ENCODE measurements at places on chromosomes 5 and 9.

GRCh38 chr9:4555236-4555635, 65.0 kb downstream of the SLC1A1 start:
- no peak for DNase-seq

DNA sequence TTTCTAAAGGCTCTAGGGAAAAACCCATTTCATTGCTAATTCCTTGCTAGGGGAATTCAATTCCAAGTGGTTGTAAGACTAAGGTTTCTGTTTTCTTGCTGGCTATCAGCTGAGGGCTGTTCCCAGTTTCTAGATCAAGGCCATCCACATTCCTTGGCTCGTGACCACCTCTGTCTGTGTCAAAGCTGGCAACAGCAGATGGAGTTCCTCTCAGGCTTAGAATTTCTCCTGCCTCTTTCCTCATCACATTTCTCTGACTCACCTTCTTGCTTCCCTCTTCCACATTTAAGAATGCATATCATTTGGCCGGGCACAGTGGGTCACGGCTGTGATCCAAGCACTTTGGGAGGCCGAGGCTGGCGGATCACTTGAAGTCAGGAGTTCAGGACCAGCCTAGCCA, 19.0 kb downstream of the DAB2IP start:
- no peak for DNase-seq

- DNase-seq = no peak
Observed at GRCh38 chr9:133125941-133126696, 5.1 kb upstream of the RALGDS start.

DNA sequence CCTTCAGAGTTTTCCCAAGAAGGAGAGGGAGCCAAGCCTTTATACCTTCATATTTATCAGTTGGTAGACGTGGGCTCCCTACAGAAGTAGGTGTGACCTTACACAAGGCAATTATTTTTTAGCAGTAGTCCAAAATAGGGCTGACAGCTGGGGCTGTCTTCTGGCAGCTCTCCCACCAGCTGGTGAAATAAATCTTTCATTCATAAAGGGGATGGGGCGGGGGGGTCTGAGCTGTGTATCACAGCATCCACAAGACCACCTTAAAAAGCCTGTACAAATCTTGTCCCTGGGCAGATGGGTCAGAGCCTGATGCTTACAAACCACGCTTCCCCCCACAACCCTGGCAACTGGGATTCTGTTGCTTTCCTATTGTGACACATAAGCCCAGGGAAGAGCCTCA, 19.7 kb downstream of the CSF2 start:
- no peak for DNase-seq

- DNase-seq = peak; percentile 71
Observed at GRCh38 chr5:35803191-35803651, 53.5 kb upstream of the IL7R start.

DNA sequence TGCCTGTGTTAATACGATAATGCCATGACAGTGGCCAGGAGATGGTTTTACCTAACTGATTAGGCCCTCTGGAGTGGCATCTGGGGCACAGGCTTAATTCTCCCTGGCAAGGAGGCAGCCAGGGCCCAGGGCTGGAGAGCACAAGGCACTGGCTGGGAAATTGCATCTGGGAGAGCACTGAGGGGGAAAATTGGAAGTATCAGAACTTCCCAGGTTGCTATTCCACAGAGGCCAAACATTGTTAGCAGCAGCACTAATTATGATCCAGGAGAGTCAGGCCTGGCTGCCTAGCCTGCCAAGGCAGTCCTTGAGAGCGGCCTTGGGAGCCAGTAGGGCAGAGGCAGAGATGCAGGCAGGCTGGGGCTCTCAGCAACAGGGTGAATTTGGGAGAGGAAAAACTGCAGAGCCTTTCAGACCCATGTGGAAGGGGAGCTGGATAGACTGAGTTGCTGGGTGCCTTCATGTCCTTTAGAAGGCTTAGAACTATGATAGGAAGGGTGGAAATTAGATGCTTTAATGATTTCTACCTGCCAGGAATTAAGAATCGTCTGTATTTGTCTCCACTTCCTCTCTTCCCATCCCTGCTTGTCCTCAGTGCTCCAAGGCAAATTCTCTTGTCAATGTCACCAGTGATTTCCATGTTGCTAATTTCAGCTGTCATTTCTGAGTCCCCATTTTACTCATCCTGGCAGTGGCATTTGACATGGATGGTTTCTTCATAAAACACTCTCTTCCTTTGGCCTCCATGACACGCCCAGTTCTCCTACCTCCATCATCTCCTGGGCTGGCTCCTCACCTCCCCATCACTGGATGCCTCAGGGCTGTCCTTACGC, 56.1 kb upstream of the HSPA9 start:
- DNase-seq = no peak

- DNase-seq = no peak
Observed at GRCh38 chr9:69469136-69469535, 144.1 kb downstream of the ENTREP1 start.

- DNase-seq = no peak
Observed at GRCh38 chr5:157651623-157652376, 438 bp downstream of the SOX30 start.

DNA sequence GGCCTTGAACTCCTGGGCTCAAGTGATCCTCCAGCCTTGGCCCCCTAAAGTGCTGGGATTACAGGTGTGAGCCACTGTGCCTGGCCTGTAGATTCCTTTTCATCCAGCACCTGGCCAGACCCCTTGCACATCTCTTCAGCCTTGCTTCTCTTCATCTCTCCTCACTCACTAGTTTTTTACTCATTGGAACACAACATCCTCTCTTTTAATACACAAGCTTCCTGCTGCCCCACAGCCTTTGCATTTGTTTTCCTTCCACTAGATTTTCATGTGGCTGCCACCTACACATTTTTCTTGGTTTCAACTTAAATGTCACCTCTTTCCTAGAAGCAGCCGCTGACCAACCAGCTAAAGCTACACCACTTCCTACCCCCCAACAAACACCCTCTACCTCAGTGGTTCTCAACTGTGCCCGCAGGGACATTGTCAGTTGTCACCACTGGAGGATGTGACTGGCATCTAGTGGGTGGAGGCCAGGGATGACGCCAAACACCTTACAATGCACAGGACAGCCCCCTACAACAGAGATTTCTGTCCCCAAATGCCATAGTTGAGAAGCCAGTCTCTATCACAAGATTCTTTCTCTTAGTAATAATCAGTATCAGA, 33.7 kb downstream of the HAVCR1 start:
- no peak for DNase-seq

- no peak for DNase-seq
Observed at GRCh38 chr9:137068539-137069507, 1.5 kb downstream of the SAPCD2 start.

- DNase-seq = peak; percentile 27
Observed at GRCh38 chr9:91166796-91167366, 194.8 kb downstream of the AUH start.

DNA sequence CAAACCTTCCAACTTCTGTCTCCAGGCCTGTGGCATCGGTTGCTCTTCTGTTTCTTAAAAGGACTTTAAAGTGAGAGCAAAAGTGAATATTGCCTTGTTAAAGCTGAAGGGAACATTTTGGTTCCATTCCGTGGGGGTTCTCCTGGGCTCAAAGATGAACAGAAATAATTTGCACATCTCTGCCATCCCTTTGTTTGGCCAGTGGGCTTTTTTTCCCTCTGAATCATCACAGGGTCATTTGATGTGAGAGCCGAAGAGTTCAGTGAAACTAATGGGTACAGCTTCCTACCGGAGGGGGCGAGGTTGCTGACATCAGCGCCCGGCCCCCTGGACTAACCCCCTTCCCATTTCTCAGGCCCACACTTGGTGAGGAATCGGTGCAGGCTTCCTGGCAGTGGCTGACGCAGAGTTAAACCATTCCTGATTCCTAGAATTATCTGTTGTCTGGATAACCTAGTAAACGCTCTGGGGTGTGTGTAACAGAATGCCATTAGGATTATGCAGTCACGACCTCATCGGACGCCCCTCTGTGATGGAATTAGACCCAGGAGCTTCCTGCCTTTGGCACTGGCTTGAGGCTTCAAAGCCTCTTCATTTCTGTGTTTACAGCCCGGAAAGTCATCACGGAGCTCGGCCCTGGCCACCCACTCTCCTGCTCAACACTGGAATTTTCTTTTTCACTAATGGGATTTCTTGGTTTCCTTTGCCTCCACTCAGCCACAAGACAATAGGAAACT, 61.6 kb upstream of the RPL26L1 start:
- no peak for DNase-seq

- DNase-seq = peak; percentile 48
Observed at GRCh38 chr9:77021922-77022782, 2.7 kb downstream of the FOXB2 start.

DNA sequence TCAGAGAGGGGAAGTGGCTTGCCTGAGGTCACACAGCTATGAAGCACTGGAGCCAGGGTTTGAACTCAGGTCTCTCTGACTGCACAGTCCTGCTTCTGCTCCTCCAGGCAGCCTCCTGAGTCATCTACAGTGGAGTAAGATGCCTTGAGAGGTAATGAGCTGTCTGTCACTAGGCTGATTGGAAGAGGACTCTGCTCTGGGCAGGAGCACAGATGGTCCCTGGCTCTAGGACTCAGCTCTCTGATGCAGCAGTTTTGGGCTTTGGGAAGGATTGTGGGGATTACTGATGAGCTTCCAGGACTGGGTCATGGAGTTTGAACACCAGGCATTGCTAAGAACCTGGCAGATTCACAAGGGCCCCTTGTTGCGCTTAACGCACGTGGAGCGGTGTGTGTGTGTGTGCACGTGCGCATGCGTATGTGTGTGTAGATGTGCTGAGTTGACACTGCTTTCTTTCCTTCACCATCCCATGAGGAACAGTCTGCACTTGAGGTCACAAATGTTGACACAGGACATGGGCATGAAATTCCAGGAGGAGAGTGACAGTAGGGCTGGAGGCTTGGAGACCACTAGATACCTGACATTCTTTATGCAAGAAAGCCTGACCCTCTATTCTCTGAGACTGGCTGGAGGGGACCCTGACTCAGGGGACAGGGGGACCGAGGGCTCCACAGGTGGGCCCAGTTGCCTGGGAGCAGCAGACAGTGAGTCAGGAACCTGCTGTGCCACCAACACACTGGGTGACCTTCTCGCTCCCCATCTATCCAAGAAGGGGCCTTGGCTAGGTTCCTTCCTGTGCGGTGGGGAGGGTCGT, 170.5 kb downstream of the RGS3 start:
- DNase-seq = peak; percentile 42

DNA sequence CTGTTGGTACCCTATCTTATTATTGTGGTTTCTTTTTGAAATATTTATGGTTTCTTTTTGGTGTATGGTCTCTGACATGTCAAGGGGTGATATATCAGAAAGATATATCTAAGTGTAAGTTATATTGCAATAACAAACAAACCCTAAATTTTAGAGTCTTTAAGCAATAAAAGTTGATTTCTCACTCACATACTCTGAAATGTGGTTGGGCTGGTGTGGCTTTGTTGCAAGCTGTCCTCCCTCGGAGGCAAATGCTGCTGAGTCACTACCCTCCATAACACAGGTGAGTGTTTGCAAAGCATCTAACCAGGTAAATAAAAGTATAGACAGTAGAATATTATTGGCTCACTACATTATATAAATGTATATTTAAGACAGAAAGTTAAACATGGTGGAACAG, 253.2 kb downstream of the CDH18 start:
- no peak for DNase-seq

GRCh38 chr9:91208419-91208745, 153.3 kb downstream of the AUH start:
- no peak for DNase-seq

DNA sequence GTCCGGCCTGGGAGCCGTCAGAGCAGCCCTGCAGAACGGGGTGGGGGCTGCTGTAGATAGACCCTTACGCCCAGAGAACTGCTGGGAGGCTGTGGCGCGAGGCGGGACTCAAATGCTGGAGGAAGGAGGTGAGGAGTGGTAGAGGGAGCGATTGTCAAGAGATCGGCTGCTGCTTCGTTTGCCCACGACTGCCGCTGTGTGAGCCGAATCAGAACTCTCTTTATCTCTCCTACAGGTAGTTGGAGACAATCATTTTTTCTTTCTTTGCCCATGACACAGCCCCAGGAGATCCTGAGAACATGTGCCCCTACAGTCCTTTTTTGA, 456 bp downstream of the ZNF79 start:
- DNase-seq = no peak

GRCh38 chr9:22742401-22742800, 295.8 kb downstream of the DMRTA1 start:
- DNase-seq = no peak

DNA sequence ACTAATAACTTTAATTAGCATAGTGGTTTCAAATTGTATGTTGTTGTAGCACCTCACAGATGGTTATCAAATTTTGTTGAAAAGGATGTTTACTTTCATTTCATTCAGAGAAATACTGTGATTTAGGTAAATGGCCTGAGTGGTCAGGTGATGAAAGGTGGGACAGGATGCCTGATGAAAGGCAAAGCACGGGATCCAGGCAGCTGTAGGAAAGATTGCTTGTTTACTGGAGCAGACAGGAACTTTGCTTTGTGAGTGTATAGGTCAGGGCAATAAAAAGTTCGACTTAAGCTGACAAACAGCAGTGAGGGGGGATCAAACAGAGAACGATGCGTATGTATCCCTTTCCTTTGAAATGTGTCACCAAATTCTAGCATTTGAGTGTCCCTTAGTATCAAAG, 19.0 kb downstream of the KIAA1958 start:
- no peak for DNase-seq

- peak; percentile 78 for DNase-seq
Observed at GRCh38 chr9:137021979-137022661, 5.9 kb downstream of the ABCA2 start.

All from ecto neural progenitor cell (in vitro differentiated cells).